ENCODE measurements at places on chromosomes 1 and 21.

DNA sequence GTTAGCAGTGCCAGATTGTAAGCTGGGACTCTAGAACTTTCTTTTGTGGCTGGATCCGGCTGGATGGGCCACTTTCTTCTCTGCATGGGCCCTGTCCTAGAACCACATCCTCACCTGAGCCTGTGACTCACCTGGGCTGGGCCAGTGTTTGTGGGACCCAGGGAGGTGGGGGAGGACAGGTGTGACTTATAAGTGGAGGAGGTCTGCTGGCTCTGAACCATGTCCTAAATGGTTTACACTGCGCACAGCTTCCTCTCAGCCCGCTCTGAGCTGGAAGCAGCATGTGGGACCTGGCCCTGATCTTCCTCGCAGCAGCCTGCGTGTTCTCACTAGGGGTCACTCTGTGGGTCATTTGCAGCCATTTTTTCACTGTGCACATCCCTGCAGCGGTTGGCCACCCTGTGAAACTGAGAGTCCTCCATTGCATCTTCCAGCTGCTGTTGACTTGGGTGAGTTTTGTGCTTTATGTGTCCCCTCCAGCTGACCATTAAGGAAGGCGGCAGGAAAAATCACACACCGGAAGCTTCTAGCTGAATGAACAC lies at the start of gene AADACL3:
Gene AADACL3, plus strand, starts transcription at position 215 of the 542 bp plus-strand sequence. Its CDS starts 67 bp downstream, at position 282.
- no peak for DNase-seq

- no peak for DNase-seq
Observed at GRCh38 chr1:101276818-101277217, 40.0 kb downstream of the S1PR1 start.

DNA sequence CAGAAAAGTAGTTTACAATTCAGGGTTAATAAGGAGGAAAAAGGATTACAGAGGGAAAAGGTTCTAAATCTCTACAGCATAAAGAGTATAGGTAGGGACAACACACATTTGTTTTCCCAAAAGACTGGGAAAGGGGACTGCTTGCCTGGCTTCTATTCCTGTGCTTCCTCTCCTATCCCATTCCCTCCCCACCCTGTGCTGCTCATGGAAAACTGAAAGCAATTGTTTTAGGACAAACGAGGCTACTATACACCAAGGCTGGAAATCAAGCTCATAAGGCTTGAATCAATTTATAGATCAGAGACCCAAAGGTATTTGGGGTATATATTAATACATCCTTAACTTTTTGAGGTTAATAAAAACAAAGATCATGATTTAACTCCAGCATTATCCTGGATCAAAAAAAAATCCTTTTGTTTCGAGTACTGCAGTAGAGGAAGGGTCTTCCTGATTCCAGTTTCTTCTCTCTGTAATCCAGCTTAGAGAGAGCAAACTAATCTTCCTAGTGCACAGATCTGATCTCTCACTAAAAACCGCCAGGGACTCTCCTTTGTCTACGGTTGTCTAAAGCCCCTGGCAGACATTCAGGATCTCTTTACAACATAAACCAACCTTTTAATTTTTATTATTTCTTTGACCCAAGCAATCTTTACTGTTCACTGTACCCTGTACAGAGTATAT lies 37.4 kb upstream of the A3GALT2 start:
- no peak for DNase-seq

- no peak for DNase-seq
Observed at GRCh38 chr1:212700223-212700891, 717 bp upstream of the BATF3 start.

GRCh38 chr1:116948046-116948445 lies 38.3 kb downstream of the PTGFRN start:
- DNase-seq, result no peak

- no peak for DNase-seq
Observed at GRCh38 chr1:184682956-184683355, 71.7 kb downstream of the EDEM3 start.

GRCh38 chr1:114274621-114275317 lies 121.1 kb upstream of the SYT6 start:
- DNase-seq, result no peak

DNA sequence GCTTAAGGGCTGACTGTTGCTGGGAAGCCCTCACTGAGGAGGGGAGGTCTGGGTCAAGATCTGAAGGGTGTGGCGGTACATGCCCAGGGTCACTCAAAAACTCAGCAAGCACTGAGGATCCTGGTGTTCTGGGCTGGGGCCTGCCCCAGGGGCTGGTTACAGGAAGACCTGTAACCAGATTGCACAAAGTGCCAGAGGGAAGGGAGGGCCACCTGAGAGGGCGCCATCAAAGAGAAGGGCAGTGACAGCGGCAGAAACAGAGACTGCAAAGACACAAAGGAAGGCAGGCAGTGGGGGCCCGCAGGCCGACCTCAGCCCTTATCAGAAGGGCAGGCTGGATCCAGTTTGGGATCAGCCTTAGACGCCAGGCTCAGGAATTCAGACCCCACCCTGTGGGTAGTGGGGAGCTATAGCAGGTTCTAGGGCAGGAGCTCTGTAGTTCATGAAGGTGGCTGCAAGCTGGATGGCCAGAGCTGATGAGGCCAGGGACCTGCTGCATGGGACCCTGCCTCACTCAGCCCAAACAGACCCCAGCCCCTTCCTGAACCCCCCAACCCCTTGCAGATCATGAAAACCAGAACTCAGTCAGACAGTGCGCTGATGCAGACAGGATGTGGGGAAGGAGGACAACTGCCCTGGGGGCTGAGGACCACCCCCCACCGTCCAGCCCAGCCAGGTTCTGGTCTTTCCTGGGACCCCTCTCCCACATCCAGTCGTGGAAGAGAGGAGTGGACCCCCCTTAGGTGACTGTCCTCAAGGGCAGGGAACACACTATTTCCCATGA lies 3.9 kb downstream of the SH2D5 start:
- peak; percentile 43 for DNase-seq

DNA sequence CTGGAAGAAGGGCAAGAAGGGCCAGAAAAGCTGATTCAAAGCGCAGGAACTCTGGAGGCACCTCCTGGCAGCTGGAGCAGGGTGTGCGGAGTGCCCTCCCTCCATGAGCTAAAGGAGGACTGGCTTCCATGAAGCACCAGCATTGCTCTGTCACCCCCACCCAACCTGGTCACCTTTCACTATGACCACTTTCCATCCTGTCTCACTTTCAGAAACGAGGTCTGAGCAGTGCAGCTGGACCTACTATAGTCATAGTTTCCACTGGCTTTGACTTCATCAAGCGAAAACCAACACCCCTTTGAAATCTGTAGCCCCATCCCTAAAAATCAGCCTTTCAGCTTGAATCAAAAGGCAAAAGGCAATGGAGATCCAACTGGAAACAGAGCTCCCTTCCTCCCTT lies 84.8 kb upstream of the CACNA1E start:
- no peak for DNase-seq

- DNase-seq, result no peak
Observed at GRCh38 chr1:111770916-111771315, 15.2 kb downstream of the DDX20 start.

DNA sequence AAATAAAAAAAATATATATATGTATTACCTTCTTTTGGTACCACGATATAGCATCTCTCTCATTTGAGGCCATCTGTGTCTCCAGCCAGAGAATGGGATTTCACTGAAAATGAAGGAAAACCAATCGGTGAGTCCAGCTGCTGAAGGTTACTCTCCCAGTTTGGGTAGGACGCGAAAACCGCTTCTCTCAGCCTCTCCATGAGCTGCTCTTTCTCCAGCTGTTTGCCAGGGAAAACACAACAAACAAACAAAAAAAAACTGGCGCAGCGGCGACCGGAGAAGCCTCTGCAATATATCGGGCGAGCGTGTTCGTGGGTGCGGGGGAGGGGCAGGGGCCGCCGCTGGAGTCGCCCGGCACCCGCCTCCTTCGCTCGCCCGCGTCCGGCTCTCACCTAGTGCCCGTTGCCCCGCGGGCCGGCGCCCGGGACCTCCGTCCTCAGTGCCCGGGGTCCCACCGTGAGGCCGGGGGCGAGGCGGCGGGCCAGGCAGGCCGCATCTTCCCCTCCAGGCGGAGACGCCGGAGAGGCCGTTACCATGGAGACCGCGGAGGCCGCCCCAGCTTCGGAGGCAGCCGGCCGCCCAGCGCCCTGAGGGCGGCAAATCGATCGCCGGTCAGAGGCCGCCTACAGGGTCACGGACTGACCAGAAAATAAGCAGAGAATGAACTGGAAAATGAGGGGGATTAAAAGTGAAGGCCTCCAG lies 504 bp downstream of the PHTF1 start:
- DNase-seq, result peak; percentile 84

- DNase-seq, result no peak
Observed at GRCh38 chr1:53502641-53503432, 43.6 kb downstream of the DMRTB1 start.

GRCh38 chr21:34215911-34216717 lies 142.7 kb downstream of the MRPS6 start:
- no peak for DNase-seq

- no peak for DNase-seq
Observed at GRCh38 chr1:110616587-110616986, 10.4 kb upstream of the KCNA2 start.

DNA sequence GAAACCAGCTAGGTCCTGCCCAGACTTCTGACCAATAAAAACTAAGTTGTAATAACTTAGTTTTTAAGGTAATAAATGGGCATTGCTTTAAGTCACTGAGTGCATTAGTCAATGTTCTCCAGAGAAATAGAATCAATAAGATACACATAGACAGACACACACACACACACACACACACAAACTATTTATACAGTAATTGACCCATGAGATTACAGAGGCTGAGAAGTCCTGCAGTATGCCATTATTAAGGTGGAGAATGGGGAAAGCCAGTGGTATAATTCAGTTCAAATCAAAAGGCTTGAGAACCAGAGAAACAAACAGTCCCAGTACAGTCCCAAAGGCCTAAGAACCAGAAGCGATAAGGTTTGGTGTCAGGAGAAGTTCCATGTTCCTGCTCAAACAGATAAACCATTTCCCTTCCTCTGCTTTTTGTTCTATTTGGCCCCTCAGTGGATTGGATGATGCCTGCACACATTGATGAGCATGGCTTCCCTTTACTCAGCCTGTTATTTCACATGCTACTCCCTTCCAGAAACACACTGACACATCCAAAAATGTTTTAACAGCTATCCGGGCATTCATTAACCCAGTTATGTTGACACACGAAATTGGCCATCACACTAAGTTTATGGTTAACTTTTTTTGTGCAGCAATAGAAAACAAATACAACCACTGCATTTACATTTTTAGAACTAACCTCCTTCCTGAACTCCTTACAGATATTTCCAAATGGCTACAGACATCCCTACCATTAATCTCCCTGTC lies 828.2 kb upstream of the NCAM2 start:
- DNase-seq, result no peak

All from suprapubic skin (tissue), 4 donors.